ENCODE measurements at places on chromosomes 3 and 15. TPM values are rescaled to one million over a fixed set of nuclear protein-coding genes. Genes with fewer than 3 reads are reported as not detected.

Gene ARRDC4
- 0.21 TPM for total RNA-seq

Gene ATP13A3
- 19.7 TPM for total RNA-seq

Gene EPHB3
- 0.77 TPM for total RNA-seq

Gene SCN10A
- total RNA-seq: not detected

Gene KIF15
- 9.2 TPM for total RNA-seq

Gene SEC61A1
- total RNA-seq: 126 TPM

Gene SPTSSB
- not detected for total RNA-seq

Gene PRKCI
- 14.9 TPM for total RNA-seq

Gene CCR5
- total RNA-seq: not detected

Gene RASGRF1
- total RNA-seq: 0.10 TPM

Gene ECE2
- total RNA-seq: not detected

Gene CHRNB4
- total RNA-seq: 1.1 TPM

Gene CMC1
- 46.5 TPM for total RNA-seq

Gene GOLGA6B
- total RNA-seq: not detected

Gene CNTN4
- not detected for total RNA-seq

Gene ZNF662
- not detected for total RNA-seq

Gene OCA2
- 0.32 TPM for total RNA-seq

Gene CLDN18
- not detected for total RNA-seq

Gene LMLN
- total RNA-seq: 2.4 TPM

Gene ARGFX
- total RNA-seq: not detected

Gene LRRC34
- total RNA-seq: not detected

Gene FBXL22
- 0.25 TPM for total RNA-seq

Gene ZBED2
- total RNA-seq: 0.15 TPM

Gene PRICKLE2
- total RNA-seq: 2.4 TPM

Gene CSK
- total RNA-seq: 55.9 TPM

Gene RBP2
- not detected for total RNA-seq

Gene RLBP1
- not detected for total RNA-seq

Gene GABRA5
- total RNA-seq: 114 TPM

Gene SLC22A13
- total RNA-seq: not detected

Gene SLC9C1
- total RNA-seq: not detected

Gene IL17RD
- total RNA-seq: 0.43 TPM

Gene MEIS2
- 8.6 TPM for total RNA-seq

Gene PROS1
- 13.9 TPM for total RNA-seq

Gene C2CD4A
- total RNA-seq: 0.19 TPM

Gene CD86
- not detected for total RNA-seq

Gene LRRC31
- total RNA-seq: not detected

Gene LSAMP
- 0.62 TPM for total RNA-seq

Gene LDHAL6B
- not detected for total RNA-seq

Gene SAMD7
- total RNA-seq: not detected

Gene NR1D2
- total RNA-seq: 8.7 TPM

Gene FBXW12
- not detected for total RNA-seq

Gene CPB1
- not detected for total RNA-seq

Gene ZNF860
- total RNA-seq: 1.4 TPM

Gene RARRES1
- 7.6 TPM for total RNA-seq

Gene ACTRT3
- total RNA-seq: 2.4 TPM

Gene SPATA12
- total RNA-seq: 0.44 TPM

Gene C3orf52
- 11.3 TPM for total RNA-seq

Gene NDN
- 0.10 TPM for total RNA-seq

Gene PPP1R14D
- not detected for total RNA-seq

Gene TM4SF18
- total RNA-seq: 31.8 TPM

Data from A549 treated with GW870086 at 1 μM for 4 hours (cell line).